Urothelium cell line (cell line): ENCODE measurements at places on chromosomes 16 and 17.

DNA sequence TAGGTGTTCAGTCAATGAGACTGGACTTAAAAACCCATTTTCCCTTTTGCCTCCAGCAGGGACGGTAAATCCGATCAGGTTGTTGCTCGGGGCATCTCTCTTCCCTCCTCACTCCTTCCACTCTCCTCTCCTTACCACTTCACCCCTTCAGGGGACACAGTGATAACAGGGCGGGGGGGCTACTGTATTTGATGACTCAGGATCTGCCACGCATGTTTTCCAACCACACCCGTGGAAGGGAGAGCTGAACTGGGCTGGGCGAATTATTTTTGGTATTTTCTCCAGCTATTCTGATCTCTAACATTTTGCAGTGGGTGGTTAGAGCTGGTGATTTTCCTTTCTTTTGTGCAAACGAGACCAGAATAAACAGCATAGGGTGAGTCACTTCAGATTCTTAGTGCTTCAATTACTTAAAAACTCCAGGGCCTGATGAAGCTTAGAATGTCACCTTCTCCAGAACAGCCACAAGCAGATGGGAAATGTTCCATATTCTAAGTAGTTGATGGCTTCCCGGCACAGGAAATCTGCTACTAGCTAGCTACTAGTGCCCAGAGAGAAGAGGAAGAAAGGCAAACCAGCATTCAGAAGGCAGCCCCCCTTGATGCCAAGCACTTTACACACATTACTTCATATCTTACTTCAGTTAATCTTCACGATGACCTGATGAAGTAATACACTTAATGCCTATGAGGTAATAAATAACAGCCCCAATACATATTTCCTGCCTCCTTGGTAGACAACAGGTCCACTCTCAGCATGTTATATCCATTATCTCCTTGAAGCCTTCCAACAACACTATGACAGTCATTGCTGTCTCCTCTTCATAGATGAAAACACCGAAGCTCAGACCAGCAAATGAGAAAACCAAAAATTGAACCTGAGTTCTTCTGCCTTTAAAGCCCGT is 74.1 kb downstream of the ASIC2 start:
- no peak for DNase-seq

- no peak for DNase-seq
Observed at GRCh38 chr16:2143878-2144485, 4.4 kb upstream of the RAB26 start.

DNA sequence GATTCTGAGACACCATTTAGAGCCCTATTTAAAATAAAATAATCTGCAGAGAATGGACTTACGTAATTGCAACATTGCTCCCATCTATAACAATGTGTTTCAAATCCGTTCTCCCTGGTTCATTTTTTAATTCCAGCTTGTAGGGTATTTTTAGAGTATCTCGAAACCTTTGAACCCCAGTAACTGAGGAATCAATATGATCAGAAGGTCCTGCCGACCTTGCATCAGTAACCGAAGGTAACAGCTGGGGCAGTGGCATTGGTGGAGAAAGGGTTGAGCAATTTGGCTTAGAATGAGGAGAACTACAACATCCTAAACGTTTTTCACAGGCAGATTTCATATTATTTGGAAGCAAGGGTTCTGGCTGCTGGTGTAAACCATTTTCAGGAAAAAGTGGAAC is 49.3 kb downstream of the N4BP1 start:
- DNase-seq = no peak

DNA sequence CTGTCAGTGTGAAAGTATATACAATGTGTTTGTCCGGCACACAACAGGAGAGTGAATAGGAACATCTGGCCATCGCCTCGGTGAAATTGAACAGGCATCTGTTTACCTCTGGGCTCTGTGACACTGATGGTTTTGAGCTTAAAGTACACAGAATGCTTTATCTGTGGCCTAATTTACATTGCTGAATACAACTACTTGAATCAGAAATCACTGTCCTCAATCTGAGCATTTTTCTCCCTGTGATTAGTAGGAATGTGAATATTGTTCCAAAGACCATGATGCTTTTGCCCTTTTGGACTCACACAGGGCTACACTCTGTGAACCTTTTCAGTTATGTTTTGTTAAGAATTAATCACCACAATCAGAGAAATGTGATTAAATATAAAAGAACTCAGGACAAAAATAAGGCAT is 323.0 kb upstream of the TBX2 start:
- no peak for DNase-seq

- DNase-seq = no peak
Observed at GRCh38 chr16:53711390-53711789, 7.4 kb downstream of the FTO start.
